Gastroesophageal sphincter (tissue), 4 donors: ENCODE measurements at places on chromosomes 2 and 18. TPM values are rescaled to one million over a fixed set of nuclear protein-coding genes. Genes with fewer than 3 reads are reported as not detected.
A peak's percentile ranks its signal among the peaks of the same experiment; 100 is the strongest.

ABCA12 gene
- 0.25 TPM for total RNA-seq

DNA sequence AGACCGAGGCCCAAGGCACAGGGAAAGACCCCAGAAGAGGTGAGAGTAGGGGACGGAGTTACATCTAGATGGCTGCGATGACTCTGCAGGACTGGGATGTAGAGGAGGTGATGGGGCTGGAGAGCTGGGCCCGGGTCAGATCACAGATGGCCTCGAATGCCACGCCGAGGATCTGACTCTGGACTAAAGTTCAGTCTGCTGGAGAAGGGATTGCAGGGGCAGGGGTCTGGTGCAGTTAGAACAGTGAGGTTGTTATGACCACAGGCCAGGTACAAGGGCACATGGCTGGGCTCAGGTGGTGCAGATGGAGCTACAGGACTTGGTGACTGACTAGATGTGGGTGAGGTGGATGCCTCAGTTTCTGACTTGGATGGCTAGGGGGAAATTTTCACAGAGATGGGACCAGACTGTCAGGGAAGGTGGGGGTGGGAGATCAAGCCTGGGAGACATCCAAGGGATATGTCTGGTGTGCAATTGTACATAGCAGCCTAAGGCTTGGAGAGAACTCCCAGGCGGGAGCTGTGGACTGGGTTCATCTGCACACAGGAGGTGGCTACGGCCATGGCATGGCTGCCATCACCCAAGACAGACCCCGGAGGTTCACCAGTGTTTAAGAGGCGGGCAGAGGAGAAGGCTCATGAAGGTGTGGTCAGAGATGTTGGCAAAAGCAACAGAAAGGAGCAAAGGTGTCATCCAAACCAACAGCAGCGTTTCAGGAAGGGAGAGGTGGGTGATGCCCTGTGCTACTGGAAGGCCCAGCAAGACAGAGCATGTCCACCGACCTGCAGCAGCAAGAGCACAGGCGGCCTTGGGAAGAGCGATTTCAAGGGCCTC lies 66.9 kb downstream of the CIB4 start:
- ATAC-seq, result no peak

SERPINB11 gene
- total RNA-seq, result not detected

EDAR gene
- 0.92 TPM for total RNA-seq

DNA sequence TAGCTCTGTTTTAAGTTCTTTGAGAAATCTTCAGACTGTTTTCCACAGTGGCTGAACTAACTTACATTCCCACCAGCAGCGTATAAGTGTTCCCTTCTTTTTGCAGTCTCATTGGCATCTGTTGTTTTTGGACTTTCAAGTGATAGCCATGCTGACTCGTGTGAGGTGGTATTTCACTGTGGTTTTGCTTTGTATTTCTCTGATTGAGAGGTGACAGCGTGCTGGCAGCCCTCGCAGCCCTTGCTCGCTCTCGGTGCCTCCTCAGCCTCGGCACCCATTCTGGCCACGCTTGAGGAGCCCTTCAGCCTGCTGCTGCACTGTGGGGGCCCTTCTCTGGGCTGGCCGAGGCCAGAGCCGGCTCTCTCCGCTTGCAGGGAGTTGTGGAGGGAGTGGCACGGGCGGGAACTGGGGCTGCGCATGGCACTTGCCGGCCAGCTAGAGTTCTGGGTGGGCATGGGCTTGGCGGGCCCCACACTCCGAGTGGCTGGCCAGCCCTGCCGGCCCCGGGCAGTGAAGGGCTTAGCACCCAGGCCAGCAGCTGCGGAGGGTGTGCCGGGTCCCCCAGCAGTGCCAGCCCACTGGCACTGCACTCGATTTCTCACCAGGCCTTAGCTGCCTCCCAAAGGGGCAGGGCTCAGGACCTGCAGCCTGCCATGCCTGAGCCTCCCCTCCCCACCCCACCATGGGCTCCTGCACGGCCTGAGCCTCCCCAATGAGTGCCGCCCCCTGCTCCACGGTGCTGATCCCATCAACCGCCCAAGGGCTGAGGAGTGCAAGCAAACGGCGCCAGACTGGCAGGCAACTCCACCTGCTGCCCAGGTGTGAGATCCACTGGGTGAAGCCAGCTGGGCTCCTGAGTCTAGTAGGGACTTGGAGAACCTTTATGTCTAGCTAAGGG lies 151.8 kb downstream of the IRS1 start:
- no peak for ATAC-seq

DNA sequence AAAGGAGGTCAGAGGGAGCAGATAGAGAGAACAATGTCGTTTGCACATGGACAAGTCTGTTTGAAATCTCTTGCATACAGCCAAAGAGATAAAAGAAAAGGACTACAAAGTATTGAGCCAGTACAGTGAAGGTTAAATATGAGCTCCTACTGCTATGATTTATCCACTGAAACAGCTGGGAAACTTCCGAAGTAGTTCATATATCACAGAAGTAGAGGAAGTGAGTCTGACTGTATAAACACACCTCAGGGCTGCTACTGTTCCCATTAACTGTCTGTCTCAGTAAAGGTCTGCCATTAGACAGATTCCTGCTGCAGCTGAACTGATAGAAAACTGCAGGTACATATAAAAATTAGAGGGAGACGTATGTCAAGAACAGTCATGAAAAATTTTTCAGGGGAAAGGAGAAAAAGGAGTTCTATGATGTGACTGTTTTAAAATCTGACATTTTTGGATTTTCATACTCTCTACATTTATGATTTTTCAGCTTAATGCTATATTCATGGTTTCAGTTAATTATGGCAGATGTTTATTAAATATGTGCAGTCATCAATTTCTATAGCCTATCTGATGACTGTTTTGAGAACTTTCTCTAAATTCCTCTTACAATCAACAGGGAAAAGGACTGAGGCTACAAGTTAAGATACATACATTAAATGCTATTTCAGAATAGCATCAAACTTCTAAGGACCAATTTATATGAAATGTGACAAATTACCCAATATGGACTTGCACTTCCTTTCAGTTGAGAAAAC lies 364.7 kb downstream of the ERBB4 start:
- no peak for ATAC-seq

DNA sequence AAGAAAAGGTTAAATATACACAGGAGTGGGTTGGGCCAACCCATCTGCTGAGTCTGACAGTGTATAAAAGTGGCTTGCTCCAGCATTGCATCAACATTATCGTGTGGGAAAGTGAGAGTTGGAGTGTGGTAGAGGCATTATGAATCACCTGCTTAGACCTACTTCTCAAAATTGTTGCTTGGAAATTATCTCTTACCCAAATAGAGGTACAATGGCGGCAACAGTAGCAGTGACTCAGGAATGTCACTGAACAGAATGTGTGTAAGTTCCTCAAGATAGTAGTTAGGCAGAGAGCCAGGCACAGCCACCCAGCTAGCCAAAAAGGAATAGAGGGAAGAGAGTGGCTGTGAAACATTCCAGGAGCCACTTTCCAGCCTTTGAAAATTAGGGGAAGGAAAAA lies 616.0 kb downstream of the NUP35 start:
- ATAC-seq, result no peak

DNA sequence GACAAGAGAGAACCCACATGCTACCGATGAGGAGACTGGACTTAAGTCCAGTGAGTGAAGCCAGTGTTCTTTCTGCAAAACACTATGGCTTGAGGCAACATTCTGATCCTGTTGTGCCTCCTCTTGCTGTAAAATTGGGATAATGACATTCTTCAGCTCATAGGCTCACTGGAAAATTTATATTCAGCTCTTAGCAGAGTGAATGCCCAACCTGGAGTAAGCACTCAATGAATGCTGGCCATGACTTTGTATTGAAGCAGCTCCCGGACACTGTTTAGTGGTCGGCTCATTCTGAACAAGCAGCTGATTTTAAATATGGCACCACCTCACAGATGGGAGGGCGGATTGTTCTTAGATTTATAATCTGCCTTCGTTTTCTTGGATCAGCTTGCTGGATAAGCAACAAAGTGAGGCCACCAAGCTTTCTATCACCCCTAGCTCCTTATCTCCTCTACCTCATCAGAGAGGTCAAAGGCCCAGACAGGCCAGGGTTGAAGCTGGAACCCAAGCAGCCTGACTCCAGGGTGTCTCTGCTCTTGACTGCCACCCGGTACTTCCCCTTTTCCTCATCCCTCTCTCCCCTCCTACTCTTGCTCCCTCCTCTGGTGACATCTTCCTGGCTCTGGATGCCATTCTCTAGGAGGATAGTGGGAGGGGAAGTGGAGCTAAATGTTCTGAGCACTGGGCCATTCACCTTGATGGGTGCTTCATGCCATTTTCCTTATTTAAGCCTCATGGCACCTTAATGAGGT lies 11.5 kb downstream of the SLC9A4 start:
- no peak for ATAC-seq

GRCh38 chr18:76850112-76850511 lies 27.8 kb downstream of the ZNF236 start:
- no peak for ATAC-seq

RGPD3 gene
- total RNA-seq, result 0.62 TPM

DNA sequence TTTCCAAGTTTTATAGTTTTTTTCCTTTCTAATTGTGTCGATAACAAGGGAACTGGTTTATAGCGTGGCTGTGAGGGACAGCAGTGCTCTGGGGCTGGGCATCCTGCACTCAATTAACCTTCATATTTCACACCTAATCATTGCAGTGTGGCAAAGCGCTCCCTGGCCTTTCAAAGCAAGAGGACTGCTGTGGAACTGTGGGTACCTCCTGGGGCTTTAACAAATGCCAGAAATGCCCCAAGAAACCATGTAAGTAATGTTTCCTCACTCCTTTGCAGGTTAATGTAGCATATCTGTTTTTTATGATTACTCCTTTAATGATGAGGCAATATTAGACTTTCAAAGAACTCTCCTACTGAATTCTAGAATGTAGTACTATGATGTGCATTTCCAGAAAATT lies 259.0 kb upstream of the RASGRP3 start:
- no peak for ATAC-seq

DNA sequence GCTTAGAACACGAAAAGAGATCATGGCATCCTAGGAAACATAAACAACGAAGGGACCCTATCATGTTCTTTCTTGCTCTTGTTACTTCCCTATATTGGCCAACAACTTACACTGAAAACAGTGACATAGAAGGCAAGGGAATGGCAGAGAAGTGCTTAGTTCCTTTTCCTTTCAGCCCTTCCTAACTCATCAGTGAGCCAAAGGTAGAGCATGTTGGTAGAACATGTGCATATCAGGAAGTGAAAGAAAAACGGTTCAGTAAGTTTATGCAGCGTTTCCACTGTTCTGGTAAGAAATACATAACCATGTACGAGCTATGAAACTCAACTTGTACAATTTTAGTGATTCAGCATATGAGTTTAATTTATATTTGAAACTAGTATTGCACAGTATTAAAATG lies 21.7 kb downstream of the AKAIN1 start:
- ATAC-seq, result no peak

SDC1 gene
- total RNA-seq, result 29.5 TPM

- ATAC-seq, result no peak
Observed at GRCh38 chr2:170862286-170862902, 45.7 kb downstream of the GAD1 start.

GRCh38 chr2:230664128-230664527 lies 48.5 kb upstream of the CAB39 start:
- ATAC-seq, result no peak

DNA sequence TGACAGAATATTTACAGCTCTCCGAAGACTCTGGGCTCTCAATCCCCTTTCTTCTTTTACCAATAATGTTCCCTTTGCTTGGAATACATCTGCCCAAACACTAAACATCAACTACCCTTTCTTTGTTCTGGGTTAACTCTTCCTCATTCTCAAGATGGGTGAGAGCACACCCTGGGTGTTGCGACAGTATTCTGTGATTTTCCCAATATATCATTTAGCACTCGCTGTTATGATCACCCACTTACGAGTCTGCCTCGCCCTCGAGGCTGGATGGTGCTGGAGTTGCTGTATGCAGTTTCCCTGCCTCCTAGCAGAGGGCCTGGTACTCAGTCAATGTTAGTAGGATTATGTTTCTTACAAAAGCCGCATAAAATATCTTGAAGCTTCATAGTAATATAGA lies 93.2 kb downstream of the SOCS6 start:
- no peak for ATAC-seq

TGFA gene
- 0.31 TPM for total RNA-seq

DNA sequence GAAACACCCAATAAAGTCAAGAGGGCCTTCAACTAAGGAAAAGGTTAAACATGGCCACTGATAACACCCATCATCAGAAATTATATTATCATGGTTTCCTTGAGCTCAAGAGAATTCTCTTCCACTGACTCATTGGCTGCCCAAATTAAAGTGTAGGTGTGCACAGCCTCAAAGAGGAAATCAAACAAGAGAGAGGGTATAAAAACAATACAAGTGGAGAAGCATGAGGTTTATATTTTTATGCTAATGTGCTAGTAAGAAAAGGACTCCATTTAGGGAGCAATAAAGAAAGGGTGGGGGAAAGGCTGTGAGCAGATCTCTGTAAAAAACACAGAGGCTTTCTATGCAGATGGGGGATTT lies 168.8 kb upstream of the VRK2 start:
- no peak for ATAC-seq

DNA sequence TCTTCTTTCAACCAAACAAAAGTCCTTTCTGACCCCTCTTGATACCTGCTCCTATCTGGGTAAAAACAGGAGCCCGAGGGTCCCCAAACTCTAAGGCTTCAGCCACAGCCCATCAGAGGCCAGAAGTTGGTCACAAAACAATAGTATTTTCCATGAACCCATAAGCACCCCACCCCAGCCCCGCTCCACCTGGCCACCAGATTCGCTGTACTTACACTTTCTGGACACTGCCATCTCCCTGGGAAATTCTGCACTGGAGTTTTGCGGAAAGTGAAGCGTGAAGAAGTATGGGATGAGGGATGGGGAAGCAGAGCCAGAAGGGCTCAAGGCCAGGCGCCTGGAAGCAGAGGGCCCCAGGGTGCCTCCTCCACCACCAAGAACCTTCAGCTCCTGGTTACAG lies 5.2 kb upstream of the RUFY4 start:
- no peak for ATAC-seq

- no peak for ATAC-seq
Observed at GRCh38 chr2:130729322-130730299, 741 bp downstream of the GPR148 start.

DNA sequence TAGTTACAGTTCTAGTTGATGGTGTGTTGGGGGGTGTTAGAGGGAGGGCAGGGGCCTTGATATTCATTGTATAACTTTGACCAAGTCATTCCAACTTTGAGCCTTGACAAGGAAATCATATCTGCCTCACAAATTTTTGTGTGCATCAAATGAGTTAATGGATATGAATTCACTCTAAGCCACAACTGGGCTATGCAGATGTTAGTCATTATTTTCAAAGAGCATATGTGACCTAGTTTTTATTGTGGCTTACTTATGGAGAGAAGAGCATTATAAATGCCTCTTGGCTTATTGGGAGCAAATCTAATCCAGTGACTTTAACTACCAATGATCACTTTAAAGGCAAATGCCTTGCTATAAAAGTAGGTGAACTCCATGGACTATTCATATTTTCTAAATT lies 250.2 kb downstream of the LPIN1 start:
- no peak for ATAC-seq

- ATAC-seq, result no peak
Observed at GRCh38 chr18:75261430-75262223, 51.0 kb downstream of the TSHZ1 start.

- no peak for ATAC-seq
Observed at GRCh38 chr2:191612496-191612895, 65.4 kb upstream of the NABP1 start.

GRCh38 chr2:47269316-47270232 lies 114.5 kb upstream of the STPG4 start:
- ATAC-seq, result peak; percentile 64
